Activated naive CD8-positive, alpha-beta T cell treated with anti-CD3 and anti-CD28 coated beads, Interleukin-2, amount 10 ng/mL, durations not matched to agents 7 days and 5 days (primary cell): ENCODE measurements at places on chromosomes 4 and X. TPM values are rescaled to one million over a fixed set of nuclear protein-coding genes. Genes with fewer than 3 reads are reported as not detected.

GRCh38 chr4:76518241-76518640 is 83.2 kb downstream of the SHROOM3 start:
- DNase-seq, result no peak

- DNase-seq, result no peak
Measured at GRCh38 chr4:151675411-151675971, 85.3 kb downstream of the GATB start.

Gene RHOH
- total RNA-seq, result 187 TPM

DNA sequence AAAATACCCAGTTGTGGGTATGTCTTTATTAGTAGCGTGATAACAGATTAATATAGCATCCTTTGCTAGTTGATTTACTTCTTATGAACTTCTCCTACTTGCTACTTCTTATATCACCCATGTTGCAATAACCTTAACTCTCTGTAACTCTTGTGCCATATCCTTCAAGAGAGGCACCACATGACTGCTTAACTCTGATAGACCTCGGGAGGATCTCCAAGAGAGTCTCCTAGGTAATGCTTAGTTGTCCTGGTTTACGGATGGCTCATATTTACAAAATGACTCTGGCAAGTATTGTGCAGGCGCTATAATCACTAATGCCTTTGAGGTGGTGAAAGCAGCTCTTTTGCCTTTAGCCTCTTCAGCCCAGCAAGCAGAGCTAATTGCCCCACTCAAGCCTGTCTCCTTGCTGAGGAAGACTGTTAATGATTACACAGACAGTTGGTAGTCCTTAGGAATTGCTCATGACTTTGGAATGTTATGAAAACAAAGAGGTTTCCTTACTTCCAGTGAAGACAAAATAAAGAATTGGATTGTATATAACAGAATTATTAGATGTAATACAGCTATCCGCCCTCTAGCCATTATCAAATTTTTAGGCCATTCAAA is 1305.8 kb downstream of the PCDH7 start:
- no peak for DNase-seq

Gene TMPRSS11B
- total RNA-seq, result not detected

GRCh38 chr4:88286897-88287296 is 2.5 kb upstream of the PPM1K start:
- DNase-seq, result no peak

Gene NXF2B
- total RNA-seq, result not detected

DNA sequence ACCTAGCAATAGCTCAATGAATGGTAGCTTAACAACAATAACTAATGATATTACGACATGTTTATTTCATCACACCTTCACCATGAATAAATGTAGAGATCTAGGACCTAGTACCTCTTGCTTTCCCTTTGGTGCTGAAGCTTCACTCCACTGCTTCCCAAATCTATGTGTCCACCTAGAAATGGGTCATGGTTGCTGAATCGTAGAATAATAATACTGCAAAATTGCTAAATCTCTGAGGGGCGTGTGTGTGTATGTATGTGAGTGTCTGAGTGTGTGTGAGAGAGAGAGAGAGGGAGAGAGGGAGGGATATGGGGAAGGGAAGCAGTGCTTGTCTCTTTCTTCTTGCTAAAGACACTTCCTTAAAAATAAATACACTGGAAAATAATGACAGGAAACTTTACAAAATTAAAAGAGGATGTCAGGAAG is 109.3 kb upstream of the BMP2K start:
- no peak for DNase-seq

- DNase-seq, result no peak
Measured at GRCh38 chrX:65635822-65636221, 31.6 kb upstream of the MSN start.

DNA sequence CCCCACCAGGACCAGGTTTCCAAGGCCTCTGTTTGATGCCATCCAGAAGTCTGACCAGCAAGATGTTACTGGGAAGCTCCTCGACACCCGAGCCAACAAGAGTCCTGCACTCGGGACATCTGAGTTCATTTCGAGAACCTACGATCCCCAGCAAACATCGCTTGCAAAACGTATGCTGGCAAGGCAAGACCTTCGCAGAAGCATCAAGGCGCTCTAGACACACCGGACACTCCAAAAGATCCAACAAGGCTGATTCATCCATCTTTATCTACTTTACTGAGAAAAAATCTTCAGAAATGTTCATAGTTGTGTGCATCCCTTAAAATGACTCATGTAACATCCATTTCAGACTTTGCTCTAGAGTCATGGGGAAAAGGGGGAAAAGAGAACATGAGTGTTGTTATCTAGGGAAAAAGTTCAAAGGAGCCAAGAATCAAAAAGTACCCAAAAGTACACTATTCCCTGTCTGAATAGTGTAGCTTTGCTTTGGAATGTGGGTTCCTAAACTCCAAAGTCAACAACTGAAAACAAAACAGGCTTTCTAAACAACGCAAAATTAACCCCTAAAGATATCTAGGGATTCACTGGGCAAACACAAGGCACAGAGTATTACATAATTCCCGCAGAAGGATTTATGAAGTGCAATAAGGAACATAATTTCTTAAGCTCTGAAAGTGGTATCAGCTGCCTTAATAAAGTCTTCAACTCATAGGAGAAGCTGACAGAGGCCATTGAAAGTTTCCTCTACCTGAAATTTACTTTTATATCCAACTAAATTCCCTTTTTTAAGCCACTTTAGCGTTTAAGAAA is 1.6 kb downstream of the SH3RF1 start:
- DNase-seq, result no peak

DNA sequence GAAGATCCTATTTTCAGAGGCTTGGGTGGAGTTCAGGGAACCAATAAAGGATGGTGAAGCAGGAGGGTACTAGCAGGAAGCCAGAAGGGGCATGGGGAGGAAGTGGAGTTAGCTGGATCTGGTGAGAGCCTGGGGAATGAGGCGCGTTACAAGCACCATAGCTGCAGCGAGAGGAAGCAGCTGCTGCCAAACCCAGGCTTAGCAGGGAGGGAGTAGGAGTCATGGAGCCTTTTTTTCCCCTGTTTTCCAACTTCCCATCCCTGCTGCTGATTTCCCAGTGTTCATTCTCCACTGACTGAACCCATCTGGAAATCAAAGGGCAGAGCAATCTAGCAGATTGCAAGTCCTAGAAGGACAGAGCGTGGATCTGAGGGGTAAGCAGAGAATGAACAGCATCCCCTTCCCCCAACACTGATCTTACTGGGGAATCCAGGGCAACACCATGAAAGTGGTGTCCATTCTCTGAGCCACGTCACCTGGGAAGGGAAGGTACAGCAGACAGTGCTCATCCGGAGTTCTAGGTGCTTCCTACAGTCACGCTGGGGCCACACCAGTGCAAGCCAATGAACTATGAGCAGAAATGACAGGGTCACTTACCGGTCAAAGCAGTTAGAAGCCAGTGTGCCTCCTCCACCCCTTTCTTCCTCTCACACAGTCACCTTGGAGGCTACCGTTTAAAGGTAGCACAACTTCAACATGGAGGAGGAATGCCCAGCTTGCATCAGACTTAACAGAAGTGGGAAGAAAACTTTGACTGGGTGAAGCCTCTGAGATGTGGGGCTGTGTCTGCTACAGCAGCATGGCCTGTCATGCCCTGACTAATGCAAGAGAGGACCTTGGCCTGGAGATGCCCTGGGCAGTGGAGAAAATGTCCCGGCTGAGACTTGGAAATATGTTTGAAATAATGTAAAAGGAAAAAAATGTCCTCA is 36.7 kb downstream of the SMIM20 start:
- no peak for DNase-seq

Gene CCDC110
- 0.19 TPM for total RNA-seq

- peak; percentile 11 for DNase-seq
Measured at GRCh38 chrX:1416327-1416784, 24.4 kb upstream of the SLC25A6 start.

GRCh38 chr4:1192091-1192492 is 19.7 kb upstream of the SPON2 start:
- DNase-seq, result no peak

DNA sequence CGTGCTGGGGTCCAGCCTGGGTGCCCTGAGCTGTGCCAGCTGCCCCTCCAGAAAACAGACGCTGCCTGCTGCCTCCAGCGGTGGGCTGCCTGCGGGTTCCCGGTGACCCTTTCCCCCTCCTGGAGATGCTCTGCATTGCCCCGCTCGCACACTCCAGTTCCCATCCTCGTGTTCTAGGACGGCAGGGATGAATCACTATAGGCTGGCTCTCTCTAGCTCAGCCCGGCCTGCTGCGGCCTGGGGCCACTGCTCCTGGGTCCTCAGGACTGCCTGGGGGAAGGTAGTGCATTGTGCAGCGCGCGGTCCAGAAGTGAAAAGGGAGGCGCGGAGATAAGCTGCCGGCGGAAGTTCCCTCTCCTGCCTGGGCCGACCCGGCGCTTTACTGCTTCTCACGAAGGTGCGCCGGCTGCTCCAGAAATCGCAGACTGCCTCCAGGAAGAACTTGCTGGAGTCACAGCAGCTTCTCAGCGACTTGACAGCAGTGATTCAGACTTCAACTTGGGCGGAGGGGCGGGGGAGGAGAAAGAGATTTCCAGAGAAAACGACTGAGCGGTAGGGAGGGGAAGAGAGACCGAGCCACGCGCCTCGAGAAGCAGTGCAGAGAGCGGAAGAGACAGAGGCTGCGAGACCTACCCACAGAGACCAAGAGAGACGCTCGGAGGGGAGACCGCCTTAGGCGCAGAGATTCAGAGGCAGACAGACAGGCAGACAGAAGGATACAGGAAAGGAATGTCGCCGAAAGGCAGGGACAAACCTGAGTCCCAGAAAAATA is 6.7 kb upstream of the MSX1 start:
- DNase-seq, result peak; percentile 54

- no peak for DNase-seq
Measured at GRCh38 chr4:150664935-150665334, 83.0 kb downstream of the MAB21L2 start.

GRCh38 chrX:23907111-23907497 is 634 bp downstream of the APOO start:
- DNase-seq, result no peak

- no peak for DNase-seq
Measured at GRCh38 chr4:7781366-7781765, 158.3 kb downstream of the AFAP1 start.

- no peak for DNase-seq
Measured at GRCh38 chr4:35464964-35465528, 779.3 kb downstream of the ARAP2 start.

GRCh38 chr4:102454268-102454667 is 46.9 kb upstream of the NFKB1 start:
- DNase-seq, result no peak

DNA sequence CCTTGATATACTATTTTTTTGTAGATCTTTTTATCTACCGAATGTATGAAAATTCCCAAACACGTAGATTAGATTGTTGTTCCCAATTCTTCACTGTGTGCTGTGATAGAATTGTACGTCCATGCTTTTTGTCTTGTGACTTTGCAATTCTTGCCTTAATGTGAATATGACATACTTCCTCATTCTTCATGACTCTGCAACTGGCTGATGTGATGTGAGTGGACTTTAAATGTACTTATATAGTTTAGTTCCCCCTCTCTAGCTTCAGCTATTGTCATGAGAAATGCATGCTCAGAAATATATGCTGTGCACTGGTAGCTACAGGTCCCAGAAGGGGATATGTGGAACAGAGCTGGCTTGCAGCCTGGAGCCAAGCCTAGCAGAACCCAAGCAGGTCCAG is 89.4 kb downstream of the FTHL17 start:
- DNase-seq, result no peak

- DNase-seq, result no peak
Measured at GRCh38 chr4:184957446-184958115, 60.7 kb upstream of the HELT start.

Gene S100G
- total RNA-seq, result not detected

- DNase-seq, result no peak
Measured at GRCh38 chr4:81622028-81622427, 150.3 kb upstream of the RASGEF1B start.

DNA sequence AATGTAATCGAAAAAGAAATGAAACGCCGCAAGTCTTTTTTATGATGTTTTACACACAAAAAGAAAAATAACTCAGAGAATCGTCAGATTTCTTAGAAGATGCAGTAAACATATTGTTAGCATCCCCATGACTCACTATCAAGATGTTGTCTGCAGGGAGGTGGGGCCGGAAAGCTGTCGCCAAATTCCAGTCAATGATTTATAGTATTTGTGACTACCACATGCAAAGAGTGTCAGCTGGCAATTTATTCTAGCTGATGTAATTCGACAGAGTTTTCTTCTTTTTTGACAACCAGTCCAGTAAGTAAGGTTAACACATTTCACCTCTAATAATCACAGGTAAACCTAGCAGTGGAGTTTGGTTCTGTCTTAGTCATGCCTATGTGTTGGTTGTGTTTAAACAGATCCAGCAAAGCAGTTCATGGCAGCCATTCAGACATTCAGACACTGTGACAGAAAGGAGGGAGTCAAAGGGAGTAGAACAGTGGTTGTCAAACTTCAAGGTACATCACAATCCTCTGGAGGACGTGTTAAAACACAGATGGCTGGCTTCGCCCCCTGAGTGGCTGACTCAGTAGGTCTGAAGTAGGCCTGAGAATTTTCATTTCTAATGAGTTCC is 19.8 kb upstream of the PPP1R2C start:
- DNase-seq, result no peak

- DNase-seq, result no peak
Measured at GRCh38 chrX:154074199-154074598, 23.3 kb downstream of the MECP2 start.

DNA sequence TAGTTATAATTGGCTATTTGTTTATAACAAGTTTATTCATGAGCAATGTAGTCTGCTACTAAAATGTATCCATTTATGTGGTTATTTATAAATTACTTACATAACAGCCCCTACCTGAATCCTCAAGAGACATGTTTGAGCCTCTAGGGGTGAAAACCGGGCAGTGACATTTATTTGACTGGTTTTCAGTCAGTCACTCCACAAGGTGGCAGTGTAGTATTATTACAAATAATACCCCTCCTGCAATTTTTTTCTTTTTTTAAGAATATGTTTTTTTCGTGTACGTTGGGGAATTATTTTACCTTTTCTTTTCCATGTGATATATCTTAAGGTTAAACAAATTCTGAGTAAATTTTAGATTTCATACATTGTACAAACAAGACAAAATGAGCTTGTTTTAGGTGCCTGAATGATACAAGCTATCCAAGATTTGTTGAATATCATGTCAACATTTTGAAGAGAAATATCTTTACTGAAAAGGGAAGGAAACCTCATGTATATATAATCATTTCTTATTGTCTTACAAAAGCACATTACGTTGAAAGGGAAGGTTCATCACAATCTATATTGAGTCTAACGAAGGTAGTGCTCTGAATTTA is 598.7 kb upstream of the TECRL start:
- DNase-seq, result no peak

DNA sequence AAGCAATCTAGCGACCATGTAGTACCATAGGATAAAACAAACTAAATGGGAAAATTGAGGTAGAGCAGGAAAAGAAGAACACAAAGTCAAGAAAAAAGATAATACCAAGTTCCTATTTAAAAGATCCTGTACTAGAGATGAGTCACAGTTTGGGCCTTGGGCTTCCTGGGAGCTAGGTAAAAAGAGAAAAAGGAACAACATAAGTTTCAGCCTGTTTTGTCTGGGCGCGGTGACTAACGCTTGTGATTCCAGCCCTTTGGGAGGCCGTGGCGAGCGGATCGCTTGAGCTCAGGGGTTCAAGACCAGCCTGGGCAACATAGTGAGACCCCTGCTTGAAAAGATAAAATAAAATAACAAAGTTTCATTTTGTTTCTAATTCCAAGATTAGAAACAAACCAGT is 14.0 kb upstream of the TMEM156 start:
- no peak for DNase-seq
